ENCODE measurements at places on chromosomes 2 and 18. TPM values are rescaled to one million over a fixed set of nuclear protein-coding genes. Genes with fewer than 3 reads are reported as not detected.

DNA sequence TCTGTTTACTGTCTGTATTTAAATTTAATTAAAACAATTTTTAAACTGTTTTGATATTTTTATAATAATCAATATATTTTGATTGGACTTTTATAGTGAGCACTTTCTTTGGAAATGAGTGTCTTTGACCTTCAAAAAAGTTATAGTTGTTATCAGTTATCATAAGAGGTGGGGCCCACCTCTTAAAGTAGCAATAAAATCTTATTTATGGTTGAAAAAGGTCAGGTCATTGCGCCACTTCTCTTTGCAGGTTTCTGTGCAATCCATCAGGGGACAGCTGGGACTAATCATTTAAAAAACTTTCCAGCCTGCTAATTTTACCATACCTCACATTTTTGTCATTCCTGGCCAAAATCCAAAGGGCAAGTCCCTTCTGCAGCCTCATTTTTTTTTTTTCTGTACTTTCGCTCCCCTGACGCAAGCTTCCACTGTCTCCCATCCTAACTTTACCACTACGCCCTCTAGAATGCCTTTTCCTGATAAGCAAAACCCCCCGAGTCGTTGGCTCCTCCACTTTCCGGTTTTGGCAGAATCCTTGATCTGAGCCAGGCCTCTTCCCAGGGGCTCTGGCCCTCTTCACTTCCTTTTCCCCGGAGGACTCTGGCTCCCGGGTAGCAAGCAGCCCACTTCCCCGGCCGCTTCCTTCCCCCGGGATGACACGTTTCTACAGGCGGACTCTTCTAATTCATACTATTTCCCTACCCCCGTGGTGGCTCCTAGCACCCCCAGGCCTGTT lies 1.1 kb upstream of the SEH1L start:
- H3K4me1 ChIP-seq, result peaks cover 23% of the 10 kb centered on the region
- H3K4me3 ChIP-seq, result peak overlapping the region; percentile 89
- DNase-seq, result peak; percentile 56

SMYD1 gene
- not detected for total RNA-seq

LRRFIP1 gene
- 87.8 TPM for total RNA-seq

LIPT1 gene
- total RNA-seq, result 8.7 TPM

- no peak for DNase-seq
- H3K4me3 ChIP-seq, result no peak overlapping the region
- H3K36me3 ChIP-seq, result no peaks in the 10 kb centered on the region
- no peak overlapping the region for H3K27ac ChIP-seq
- no peaks in the 10 kb centered on the region for H3K27me3 ChIP-seq
Measured at GRCh38 chr2:55910077-55910476, 13.5 kb downstream of the EFEMP1 start.

- no peaks in the 10 kb centered on the region for H3K27me3 ChIP-seq
- no peak overlapping the region for H3K4me3 ChIP-seq
- H3K36me3 ChIP-seq, result no peaks in the 10 kb centered on the region
- no peak overlapping the region for H3K27ac ChIP-seq
- peaks cover 3% of the 10 kb centered on the region for H3K4me1 ChIP-seq
Measured at GRCh38 chr2:85447222-85447585, 28.7 kb downstream of the SH2D6 start.
